Chondrocyte (in vitro differentiated cells): ENCODE measurements at places on chromosomes 4 and X. TPM values are rescaled to one million over a fixed set of nuclear protein-coding genes. Genes with fewer than 3 reads are reported as not detected.

Gene GYPB
- not detected in 3 replicates for total RNA-seq

Gene ARAP2
- total RNA-seq: 1.4 to 1.6 TPM (median 1.5 TPM) in 3 replicates

GRCh38 chr4:141757287-141757686 lies 120.9 kb downstream of the IL15 start:
- DNase-seq: no peak

- no peak for DNase-seq
Measured at GRCh38 chr4:56255820-56256219, 131.5 kb downstream of the AASDH start.

- DNase-seq: no peak
Measured at GRCh38 chrX:47936224-47936939, 67.4 kb downstream of the ZNF182 start.
